HepG2 (cell line): ENCODE measurements at places on chromosomes 12 and 14. TPM values are rescaled to one million over a fixed set of nuclear protein-coding genes. Genes with fewer than 3 reads are reported as not detected.
A peak's percentile ranks its signal among the peaks of the same experiment; 100 is the strongest.

DNA sequence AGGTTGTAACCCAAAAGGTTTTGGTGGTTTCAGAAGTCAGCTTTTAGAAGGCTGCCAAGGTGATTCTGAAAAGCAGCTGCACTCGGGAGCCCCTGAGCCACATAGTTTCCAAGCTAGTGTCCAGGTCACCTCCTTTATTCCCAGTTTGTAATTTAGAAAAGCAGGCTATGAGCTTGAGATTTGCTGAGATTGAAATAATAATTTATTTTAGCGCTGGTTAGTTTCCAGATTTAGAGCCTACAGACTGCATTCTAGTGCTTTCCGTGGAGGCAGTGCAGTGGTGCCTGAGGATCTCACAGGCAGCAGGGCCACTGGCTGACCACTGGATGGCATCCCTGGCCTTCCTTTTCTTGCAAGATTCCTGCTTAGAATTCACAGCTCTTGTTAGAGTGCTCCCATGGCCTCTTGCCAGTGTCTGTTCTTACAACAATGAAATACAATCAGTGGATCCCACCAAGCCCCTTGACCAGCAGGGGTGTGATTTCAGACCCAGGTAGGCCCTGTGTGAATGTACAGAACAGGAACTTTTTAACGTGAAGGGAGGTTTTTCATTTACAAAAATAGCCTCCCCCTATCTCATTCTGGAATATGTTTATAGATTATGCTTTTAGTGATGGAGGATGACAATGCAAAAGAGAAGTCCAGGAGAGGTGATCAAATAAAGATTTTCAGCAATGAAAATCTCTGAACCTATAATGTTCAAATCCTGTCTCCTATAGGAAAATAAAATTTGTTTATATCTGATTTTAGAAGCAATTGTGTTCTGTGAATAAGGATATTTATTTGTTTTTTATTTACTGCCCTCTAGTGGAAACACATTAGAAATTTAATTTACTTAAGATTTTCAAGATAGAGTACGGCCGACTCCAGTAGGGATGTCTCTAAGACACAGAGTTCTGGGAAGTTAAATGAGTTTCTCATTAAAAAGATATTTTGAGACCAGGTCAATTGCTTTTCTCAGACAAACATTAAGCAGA is 362.1 kb upstream of the STXBP6 start:
- no peak for DNase-seq

- DNase-seq, result no peak
These were observed 51.9 kb downstream of the GALNT8 start for GRCh38 chr12:4771960-4772566.

DNA sequence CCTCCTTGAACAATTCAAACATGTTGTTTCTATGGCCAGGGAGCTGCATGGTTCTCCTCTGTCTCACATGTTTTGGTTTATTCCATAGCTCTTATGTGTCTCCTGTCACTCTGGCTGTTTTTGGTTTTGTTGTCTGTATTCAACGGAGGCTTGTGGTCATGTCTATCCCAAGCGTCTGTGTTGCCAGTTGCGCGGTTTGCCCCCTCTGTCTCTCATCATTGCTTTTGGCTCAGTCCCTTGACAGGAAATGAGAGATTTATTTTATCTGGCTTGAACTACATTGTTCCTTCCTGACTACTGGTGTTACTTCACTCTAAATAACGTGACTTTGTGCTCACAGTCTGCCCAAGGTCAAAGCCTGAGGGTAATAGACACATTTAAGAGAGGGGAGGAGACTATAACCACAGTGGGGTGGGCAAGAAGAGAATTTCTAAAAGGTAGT is 96.4 kb upstream of the SOX5 start:
- DNase-seq, result peak; percentile 87

GRCh38 chr12:127515941-127516340 is 751.0 kb upstream of the TMEM132C start:
- DNase-seq, result no peak

GRCh38 chr12:120361506-120362208 is 7.3 kb downstream of the MSI1 start:
- DNase-seq, result no peak

DNA sequence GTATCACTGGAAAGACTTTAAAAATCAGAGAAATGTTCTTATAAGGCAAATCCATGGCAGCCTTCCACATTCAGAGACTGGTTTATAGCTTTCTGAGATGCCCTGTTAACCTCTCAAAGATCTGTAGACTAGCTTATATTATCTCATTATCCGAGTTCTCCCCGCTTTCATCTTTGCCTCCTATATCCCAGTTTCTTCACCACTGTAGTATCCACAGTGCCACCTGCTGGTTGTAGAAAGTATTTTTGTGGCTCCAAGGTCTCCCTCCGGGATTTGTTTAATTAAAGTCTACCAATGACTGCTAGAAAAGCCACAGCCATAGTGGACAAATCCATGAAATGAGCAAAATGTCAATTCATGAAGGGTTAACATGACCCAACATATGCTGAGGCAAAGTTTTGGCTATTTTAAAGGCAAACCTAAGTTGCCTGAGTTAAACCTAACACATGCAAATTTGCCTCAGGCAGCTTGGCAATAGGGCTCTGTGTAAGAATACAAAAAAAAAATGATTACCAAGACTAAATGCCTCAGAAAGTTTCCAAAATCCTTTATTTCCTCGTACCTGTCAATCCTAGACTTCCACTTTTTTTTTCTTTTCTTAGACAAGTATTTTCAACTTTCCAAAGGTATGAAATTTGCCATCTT is 218.8 kb upstream of the BMP4 start:
- peak; percentile 89 for DNase-seq

GRCh38 chr12:40892528-40892927 is 200.3 kb downstream of the CNTN1 start:
- no peak for DNase-seq

GRCh38 chr14:73239393-73240241 is 2.3 kb downstream of the PAPLN start:
- DNase-seq, result no peak

ADSS1 gene
- 0.98 and 1.0 TPM in 2 replicates for total RNA-seq

DNA sequence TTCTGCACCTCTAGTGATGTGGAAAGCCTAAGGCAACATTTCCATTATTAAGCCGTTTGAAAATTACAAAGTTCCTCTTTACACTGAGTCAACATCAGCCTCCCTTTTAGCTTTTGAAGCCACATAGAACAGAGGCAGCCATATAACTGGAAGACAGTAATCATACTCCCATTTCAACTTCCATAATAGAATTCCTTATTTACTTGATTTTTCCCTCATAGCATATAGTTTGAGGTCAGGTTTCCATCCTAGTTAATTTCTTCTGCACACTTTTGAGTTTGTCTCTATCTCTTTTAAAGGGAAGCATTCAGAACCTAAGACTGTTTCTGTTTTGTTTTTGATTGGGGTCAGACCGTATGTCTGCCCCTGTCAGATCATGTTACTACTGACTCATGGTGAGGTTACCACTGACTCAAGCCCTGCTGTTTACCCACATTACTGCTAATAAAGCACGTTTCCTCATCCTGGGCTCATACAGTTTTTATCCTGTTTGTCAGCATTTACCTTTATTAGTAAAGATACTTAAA is 161.0 kb downstream of the SLC38A4 start:
- DNase-seq, result peak; percentile 83

DNA sequence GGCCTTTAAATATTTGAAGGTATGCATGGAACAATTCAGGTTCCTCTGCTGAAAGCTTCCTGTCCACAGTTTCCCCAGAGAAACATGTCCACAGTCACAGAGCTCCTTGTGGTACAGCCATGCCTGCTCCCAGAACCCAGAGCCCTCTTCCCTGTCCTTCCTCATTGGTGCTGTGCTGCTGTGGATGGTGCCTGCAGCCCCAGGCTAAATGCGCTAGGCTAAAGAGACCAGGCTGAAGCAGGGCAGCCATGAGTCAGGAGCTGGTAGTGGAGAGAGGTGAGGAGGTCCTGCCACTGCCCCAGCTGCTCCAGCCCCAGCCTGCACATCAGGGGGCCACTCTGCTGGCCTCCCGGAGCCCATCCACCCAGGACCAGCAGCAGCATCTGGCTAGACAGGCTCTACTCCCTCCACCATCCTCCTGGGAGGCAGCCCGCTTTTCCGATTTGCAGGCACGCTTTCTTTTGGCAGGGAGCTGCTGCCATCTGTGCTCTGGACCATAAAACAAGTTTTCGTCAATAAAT is 65.4 kb upstream of the DDX11 start:
- no peak for DNase-seq

GSC gene
- total RNA-seq, result not detected in 2 replicates

FOXN4 gene
- 0.11 and 0.13 TPM in 2 replicates for total RNA-seq

- DNase-seq, result peak; percentile 62
These were observed 552 bp upstream of the SCN8A start for GRCh38 chr12:51590347-51591015.

DNA sequence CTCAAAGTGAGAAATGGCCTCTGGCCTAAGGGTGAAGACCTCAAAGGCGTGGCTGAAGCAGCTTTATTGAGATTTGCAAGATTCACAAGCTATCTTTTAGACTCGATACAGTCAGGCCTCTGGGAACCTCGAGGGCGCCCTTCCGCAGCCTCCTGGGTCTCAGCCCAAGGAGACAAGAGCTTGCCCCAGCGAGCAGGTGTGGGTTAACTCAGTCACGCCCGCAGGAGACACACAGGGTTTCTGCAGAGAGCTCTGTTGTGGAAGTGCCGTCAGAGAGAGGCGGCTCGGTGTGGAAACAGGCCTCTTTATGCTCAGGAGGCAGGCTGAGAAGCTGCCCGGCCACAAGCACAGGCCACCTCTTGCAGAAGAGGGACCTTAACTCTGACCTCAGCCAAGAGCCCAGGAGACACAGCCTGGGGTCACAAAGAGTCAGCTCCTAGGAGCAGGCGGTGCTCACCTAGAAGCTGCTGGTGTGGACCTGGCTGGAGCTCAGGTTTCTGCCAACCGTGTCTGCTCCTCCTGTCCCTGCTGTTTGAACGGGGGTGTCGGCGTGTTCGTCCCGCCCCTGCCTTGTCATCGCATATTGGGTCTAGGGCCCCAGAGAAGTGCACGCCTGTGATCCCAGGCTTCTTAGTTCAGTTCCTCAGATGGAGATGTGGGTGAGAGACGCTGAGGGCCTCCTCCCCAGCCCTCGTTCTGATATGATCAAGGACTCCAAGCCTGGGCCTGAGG is 42.1 kb upstream of the FBRSL1 start:
- DNase-seq, result no peak

RFX4 gene
- total RNA-seq, result not detected in 2 replicates

GRCh38 chr14:30283822-30284446 is 275.0 kb upstream of the G2E3 start:
- DNase-seq, result peak; percentile 37

PRB2 gene
- not detected in 2 replicates for total RNA-seq

- DNase-seq, result no peak
These were observed 203.4 kb upstream of the DDHD1 start for GRCh38 chr14:53356361-53357150.

- no peak for DNase-seq
These were observed 120.4 kb upstream of the CNOT2 start for GRCh38 chr12:70122804-70123203.

OR4K1 gene
- not detected in 2 replicates for total RNA-seq

GRCh38 chr14:104422837-104423681 is 156.5 kb upstream of the C14orf180 start:
- DNase-seq, result no peak

CCT2 gene
- total RNA-seq, result 388 and 601 TPM in 2 replicates

DNA sequence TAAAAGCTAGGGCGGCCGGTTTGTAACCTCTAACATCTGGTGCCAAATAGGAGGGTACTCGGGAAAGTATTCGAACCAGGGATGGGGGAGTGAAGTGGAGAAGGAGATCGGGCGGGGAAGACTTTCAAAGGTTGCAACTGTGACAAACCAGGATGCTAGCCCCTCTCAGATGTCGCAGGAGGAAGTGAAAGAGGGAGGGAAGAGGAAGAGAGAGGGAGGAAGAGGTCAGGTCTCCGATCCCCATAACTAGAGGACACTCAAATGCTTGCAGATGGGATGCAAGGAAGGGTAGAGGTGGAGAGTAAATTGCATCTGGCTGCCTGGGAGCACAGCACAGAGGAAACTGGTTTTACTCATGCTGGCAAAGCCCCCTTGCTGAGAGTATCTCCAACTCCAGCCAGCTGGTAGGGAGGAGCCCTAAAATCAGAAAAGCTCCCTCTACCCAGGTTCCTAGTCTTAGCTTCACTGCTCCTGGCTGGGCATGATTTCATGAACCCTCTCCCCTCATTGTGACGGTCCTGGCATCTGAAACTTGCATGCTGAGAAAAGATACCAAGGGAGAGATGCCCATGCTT is 696.7 kb upstream of the TBX3 start:
- DNase-seq, result no peak

- peak; percentile 34 for DNase-seq
These were observed 8.7 kb upstream of the ZNF740 start for GRCh38 chr12:53171725-53172329.

TMEM63C gene
- total RNA-seq, result 0.08 and 0.27 TPM in 2 replicates

DNA sequence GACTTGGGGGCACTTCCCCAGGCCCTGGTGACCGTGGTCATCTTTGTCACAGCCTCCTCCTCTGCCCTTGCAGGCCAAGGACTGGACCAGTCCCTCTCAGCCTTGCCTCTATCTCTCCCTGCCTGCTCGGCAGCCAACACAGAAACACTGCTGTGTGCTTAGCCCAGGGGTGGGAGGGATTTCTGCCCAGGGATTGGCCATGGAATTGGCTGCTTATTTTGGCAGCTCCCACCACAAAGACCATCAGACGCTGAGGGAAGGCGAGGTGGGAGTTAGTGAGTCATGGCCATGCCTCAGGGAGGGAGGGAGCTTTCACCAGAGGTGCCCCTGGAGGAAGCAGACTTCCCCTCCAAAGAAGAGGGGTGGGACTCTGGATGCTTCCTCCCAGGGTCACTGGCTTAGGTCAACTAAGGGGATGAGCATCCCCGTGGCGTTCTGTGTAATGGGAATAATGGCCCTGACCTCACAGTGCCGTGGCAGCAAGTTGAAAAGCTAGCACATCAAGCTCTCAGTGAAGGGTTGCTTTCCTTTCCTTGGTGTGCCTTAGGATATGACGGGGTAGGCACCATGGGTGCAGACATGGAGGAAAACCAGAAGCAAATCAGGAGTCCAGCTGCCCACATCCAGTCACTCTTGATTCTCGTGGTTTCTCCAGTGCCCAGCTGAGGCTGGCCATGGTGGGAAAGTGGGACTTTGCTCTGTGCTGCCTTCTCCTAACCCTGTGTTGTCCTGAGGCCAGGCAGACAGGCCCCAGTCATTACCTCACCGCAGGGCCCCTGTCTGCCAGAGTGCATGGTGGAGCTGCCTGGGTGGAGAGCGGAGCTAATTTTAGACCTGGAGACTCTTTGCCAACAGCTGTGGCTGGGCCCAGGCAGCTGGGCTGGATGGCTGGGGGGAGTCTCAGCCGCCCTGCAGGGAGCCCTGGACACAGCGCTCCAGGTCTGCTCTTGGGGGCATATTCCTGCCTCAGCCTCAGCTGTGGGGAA is 21.4 kb downstream of the B4GALNT3 start:
- DNase-seq, result peak; percentile 24

- no peak for DNase-seq
These were observed 62.5 kb downstream of the CCDC88C start for GRCh38 chr14:91354979-91355685.

PRKD1 gene
- 0.22 and 0.41 TPM in 2 replicates for total RNA-seq

GRCh38 chr12:46839964-46840363 is 14.2 kb upstream of the SLC38A4 start:
- peak; percentile 8 for DNase-seq
